ENCODE measurements at places on chromosomes 5 and 9. TPM values are rescaled to one million over a fixed set of nuclear protein-coding genes. Genes with fewer than 3 reads are reported as not detected.

DNA sequence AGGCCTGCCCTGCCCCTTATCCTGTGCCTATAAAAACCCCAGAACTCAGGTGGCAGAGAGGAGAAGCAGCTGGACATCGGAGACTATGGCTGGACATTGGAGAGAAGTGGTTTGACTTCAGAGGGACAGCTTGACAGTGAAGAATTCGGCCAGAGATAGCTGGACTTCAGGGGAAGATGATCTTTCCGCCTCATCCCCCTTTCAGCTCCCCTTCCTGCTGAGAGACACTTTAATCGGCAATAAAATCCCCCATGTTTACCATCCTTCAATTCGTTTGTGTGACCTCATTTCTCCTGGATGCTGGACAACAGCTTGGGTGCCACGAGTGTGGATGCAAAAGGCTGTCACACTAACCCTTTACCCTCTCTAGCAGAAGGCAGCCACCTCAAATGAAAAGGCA, 134.1 kb upstream of the TUT7 start:
- H3K27me3 ChIP-seq: no peaks in the 10 kb centered on the region
- DNase-seq: no peak
- H3K4me1 ChIP-seq: peaks cover 4% of the 10 kb centered on the region
- no peak overlapping the region for H3K4me3 ChIP-seq

GRCh38 chr9:132245465-132245864, 83.6 kb downstream of the NTNG2 start:
- H3K27ac ChIP-seq: no peak overlapping the region
- H3K4me1 ChIP-seq: peaks cover 27% of the 10 kb centered on the region
- DNase-seq: no peak
- H3K4me3 ChIP-seq: no peak overlapping the region

- peaks cover 37% of the 10 kb centered on the region for H3K4me1 ChIP-seq
- no peaks in the 10 kb centered on the region for H3K36me3 ChIP-seq
- peak overlapping the region; percentile 98 for H3K4me3 ChIP-seq
- H3K27ac ChIP-seq: peak overlapping the region; percentile 99
- no peaks in the 10 kb centered on the region for H3K27me3 ChIP-seq
Measured at GRCh38 chr9:35114113-35114839, 1.4 kb downstream of the ATOSB start.

ACTBL2 gene
- not detected for total RNA-seq

Data from WTC11 (cell line).